Lower leg skin (tissue), 4 donors: ENCODE measurements at places on chromosomes 2 and 18. TPM values are rescaled to one million over a fixed set of nuclear protein-coding genes. Genes with fewer than 3 reads are reported as not detected.

DNA sequence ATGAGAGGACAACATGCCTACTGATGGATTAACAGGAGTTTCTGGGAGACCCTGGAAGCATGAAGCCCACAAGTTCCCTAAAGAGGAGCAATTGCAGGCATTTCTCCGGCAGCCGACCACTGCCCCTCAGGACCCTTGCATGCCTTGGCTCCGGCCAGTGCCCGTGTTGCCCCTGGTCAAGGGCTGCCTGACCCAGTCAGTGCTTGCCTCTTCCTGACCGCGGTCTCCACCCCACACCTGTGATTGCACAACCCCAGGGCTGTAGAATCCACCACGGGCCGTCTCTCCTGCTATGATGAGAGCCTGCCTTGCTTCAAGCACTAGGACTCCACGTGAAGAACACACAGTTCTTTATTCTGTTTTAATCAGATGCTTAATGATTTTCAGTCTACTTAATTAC, 127.5 kb downstream of the GLI2 start:
- DNase-seq = no peak

DNA sequence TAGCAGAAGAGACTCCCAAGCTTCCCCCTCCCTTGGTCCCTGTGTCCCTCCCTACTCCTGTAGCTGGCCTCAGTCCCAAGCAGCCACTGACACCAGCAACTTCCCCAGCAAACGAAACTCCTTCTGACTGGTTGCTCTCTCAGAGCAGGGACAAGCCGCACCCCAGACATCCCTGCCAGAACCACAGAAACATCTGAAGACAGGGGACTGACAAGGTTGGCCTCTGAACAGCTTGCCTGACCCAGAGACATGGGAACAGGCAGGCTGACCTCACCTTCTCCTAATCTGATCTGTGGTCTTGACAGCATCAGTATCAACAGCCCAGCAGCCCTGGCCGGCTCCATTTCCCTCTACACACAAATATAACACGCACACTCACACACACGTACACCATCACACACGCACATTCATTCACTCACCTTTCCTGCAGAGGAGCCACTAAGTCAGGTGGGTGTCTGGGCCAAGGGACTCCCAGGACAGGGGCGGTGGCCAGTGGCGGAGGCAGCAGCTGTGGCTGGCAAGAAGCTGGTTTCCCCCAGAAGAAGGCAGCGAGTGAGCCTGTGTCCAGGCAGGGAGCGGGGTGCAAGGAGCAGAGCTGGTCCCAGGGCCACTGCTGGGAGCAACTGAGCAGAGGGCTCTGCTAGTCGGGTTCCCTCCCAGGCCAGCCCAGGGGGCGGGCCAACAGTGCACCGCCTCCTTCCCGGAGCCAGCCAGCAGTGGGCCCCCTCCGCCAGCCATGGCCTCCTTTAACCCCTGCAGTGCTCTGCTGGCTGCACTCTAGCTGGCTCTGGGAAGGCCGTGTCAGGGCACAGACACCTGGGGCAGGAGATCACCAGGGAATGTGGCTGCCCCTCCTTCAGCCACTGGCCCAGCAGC, 59.1 kb downstream of the TNS1 start:
- peak; percentile 96 for DNase-seq

DNA sequence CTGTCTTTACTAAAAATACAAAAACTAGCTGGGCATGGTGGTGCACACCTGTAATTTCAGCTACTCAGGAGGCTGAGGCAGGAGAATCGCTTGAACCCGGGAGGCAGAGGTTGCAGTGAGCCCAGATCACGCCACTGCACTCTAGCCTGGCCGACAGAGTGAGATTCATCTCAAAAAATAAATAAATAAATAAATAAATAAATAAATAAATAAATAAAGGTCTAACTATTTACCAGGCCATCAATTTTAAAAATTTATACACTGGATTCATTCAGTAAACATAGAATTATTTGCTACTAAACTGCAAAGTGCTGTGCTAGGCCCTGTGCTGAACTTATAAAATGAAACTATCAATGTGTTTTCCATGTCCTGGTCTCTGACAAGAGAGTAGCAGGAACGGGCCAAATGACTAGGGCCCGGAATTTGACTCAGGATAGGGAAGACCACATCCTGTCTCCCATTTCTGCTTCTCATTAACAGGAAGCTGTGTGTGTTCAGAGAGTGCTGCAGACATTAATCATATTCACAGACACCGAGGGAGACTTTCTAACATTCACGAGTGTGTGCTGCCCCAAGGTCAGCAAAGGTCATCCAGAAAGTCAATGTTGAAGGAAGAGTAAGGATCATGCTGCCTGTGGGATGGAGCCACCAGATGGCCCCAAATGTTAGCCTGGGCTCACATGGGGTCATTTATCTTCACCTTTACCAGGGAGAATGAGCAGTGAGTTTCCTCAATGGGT, 95.8 kb downstream of the SPP2 start:
- DNase-seq = no peak

DNA sequence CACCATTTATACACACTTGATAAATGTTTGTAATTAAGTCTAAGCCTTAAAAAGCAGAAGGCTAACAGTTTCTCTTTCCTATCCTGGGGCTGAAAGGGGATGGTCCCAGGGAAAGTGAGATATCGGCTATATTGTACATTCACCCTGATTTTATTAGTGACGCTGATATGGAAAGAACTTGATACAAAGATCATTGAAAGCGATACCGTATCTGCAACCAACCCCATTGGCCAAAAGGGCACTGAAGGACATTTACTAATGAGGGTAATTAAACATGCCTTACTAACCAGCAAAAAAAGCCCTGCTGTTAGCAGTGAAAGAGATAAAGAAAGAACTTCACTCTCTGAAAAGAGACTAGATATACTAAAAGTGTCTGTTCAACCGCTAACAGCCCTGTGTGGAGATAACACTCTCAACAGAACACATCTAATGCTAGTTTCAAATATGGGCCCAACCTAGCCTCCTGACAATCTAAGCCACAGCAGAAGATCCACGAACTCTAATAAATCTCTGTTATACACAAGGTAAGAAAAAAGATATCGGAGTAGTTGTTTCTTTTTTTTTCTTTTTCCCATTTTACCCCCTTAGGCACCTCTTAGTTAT, 200.0 kb downstream of the CDH2 start:
- no peak for DNase-seq

DNA sequence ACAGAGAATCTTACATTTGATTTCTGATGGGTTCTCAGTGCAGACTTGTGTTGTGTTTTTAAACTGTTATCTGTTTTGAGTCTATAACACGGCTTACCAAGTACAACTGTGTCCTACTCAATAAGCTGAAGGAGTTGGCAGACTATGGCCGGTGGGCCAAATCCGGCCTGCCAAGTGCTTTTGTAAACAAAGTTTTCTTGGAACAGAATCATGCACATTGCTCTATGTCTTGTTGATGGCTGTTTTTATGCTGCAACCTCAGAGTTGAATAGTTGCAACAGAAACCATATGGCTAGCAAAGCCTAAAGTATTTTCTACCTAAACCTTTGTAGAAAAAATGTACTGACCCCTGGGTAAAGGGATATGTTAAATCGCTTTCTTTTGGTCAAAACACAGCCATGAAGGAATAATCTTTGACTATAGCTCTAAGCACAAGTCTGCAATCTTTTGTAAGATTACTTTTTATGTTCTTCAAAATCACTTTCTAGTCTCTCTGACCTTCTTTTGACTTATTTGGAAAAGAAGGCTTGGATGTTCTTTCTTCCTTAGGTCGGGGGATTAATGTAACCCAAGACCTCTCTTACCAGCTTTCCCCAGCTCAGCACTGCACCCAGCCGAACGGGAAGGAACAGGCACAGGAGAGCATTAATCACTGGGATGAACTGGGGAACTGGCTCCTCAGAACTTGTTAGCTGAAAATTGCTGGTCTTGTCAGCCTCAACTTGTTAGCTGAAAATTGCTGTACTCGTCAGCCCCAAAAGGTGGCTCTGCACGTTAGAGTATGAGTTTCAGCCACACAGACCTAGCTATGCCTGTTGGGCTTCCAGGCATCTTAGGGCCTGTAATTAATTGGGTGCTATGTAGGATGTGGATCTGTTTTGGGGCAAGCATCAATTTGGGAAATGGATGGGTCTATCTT, 75.4 kb downstream of the CD8B2 start:
- DNase-seq = no peak

GRCh38 chr18:39952816-39953215, 2002.2 kb upstream of the PIK3C3 start:
- no peak for DNase-seq

PLGLB1 gene
- 9.4 TPM for total RNA-seq

PPP1R1C gene
- total RNA-seq = 1.5 TPM

BOK gene
- total RNA-seq = 44.2 TPM

REG3A gene
- not detected for total RNA-seq

EPG5 gene
- total RNA-seq = 22.5 TPM

TMEM150A gene
- total RNA-seq = 7.3 TPM

SETBP1 gene
- total RNA-seq = 16.6 TPM

IDH1 gene
- total RNA-seq = 29.6 TPM
